Activated T-cell treated with anti-CD3 and anti-CD28 coated beads, Interleukin-2, amount 50 U/mL, for 72 hours (primary cell): ENCODE measurements at places on chromosomes 6 and 20.
A peak's percentile ranks its signal among the peaks of the same experiment; 100 is the strongest.

DNA sequence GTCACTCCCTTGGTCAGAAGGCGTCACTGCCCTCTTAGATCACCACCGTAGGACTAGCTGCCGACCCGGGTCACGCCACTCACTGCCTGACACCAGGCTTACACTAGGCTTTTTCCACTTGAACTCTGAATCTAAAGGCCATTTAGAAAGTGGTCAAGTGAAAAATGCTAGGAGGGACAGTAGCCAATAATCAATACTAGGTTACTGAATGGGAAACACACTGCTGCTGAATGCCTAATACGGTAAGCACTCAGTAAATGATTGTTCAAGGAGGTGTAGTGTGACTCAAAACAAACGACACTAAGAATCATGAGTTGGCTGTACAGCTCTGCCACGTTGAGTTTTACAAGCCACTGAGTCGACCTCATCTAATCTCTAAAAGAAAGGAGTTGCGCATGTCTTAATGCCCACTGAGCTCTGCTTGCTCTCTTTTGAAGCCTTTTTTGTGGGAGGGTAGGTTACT is 760 bp upstream of the IBTK start:
- peak; percentile 23 for DNase-seq

DNA sequence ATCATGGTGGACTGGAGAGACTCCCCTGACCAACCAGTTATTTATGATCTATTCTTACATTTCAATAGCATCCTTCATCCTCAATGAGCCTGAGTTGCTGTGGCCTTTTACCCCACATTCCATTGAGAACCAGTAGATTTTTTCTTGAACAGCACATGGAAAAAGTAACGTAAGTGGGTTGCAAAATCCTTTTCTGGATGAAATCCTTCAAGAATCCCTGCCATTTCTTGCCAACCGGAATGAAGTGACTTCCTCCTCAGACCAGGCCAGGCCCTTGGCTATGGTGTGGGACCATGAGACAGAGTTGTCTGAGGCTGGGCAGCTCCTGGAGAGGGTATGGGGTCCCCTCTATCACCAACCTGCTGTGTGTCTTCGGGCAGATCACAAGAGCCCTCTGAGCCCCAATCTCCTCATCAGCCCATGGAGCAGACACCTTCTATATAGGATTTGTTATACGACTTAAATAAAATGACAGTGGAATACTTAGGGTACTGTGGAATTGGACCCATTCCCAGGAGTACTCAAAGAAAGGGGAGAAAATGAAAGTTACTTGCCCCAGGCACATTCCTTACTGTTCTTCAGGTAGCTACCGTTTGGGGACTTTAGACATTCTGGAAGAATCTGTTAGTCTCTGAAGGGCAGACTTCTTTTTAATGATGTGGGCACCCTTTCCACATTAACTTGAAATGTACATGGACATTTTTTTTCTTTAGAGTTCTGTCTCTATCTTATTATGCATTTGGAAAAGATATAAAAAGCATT is 10.9 kb downstream of the EYA2 start:
- DNase-seq: no peak

GRCh38 chr6:6884193-6884627 is 223.6 kb upstream of the RREB1 start:
- no peak for DNase-seq

DNA sequence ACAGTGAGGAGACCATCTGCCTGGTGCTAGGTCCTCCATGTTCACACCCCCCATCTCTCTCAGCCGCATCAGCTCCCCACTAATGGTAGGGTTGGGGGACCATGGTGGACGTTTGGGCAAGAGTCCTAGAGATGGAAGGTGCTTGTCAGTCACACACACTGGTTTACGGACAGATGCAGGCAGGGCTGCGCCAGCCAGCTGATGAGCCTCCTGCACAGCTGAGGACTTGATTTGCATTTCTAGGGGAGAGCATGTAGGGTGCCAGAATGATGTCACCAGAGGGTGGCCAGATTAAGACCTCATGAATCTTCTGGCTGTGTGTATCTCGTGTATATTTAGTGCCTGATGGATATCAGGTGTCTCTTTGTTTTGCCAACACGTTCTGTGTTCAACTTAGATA is 28.6 kb downstream of the CST8 start:
- DNase-seq: no peak
